ENCODE measurements at places on chromosomes 5 and 9.

- DNase-seq: peak; percentile 32
Observed at GRCh38 chr9:38437193-38437823, 13.1 kb upstream of the IGFBPL1 start.

- DNase-seq: peak; percentile 20
Observed at GRCh38 chr9:129278391-129279237, 100.6 kb upstream of the IER5L start.

DNA sequence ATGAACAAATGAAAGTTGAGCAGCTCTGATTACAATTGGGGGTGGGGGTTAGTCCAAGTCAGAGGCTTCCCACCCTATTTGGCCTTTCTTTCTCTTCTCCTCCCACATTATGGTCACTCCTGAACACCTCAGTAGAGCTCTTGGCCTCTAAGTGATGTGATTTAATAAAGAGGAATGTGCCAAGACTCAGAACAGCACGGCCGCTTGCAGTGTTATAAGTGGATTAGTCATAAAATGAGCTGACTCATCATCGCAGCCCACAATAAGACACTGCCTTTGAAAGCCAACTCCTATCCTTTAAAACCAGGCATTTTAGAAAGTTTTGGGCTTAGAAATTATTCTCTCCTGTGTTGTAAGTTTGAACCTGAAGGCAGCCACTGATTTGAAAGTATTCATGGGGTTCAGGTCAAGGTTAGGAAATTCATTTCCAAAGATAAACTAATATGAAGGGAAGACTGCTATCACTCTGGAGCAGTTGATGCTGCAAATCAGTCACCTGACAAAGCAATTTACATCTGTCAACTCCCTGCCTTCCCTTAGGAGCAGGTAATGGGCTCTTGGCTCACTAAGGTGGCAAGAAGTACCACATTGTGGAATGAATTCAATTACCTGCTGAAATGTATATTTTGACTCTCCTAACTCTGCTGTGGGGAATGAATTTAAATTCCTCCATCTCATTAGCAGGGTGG, 283.6 kb upstream of the NMUR2 start:
- DNase-seq: peak; percentile 33

DNA sequence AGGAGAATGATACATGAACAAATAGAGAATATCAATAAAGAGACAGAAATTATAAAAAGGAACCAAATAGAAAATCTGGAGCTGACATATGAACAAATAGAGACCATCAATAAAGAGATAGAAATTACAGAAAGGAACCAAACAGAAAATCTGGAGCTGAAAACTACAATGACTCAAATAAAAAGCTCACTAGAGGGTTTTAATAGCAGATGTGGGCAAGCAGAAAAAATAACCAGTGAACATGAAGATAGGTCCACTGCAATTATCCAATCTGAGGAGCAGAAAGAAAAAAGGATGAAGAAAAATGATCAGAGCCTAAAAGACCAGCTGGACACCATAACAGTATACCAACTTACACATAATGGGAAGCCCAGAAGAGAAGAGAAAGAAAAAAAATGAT, 353.7 kb downstream of the ARL15 start:
- no peak for DNase-seq

GRCh38 chr9:132792547-132792946, 85.5 kb downstream of the AK8 start:
- peak; percentile 54 for DNase-seq
